ENCODE measurements at places on chromosomes 3 and 15.

DNA sequence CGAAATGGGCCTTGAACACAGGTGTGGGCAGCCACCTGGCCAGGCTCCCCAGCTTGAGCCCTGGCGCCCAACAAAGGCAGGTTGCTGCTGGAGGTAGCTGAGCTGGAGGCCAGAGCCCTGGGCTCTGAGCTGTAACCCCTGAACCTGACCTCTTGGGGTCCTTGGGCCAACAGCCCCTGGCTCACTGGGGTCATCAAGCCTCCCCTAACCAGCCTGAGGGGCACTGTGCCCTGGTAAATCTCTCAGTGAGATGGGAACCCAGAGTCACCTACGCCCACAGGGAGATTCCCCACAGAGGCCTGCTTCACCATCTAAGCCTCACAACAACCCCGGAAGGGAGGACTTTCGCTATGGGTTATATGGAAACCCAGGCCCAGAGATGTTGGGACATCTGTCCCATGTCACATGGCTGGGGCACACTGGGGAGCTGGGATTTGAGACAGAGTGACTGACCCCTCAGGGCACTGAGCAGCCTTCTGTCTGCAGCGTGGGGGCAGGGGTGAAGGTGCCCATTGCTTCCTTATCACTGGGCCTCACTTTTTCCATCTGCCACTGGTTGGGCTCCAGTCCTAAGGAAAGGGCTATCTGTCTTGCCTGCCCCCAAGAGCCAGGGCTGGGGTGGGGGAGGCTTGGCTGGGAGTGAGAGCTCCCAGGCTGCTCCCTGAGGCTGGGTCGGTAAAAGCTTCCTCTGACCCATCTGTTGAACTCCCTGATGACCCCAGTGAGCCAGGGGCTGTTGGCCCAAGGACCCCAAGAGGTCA is 59.1 kb downstream of the IQSEC1 start:
- no peak for DNase-seq

DNA sequence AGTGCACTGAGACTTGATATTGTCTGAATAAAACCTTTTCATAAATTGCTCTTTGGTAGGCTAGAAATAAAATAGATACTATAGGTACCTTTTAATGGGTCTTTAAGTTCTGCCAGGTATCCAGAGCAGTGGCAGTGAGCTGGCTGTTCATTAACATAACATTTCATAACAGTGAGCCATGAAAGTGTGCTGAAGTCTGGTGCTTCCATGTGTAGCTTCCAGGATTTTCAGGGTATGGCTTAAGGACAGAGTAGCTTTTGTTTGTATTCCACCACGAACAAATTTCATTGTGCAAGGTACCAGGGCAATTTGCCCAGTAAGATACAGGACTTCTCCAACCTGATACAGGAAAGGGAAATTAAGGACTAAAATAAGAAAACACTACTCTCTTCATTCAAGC is 124.7 kb upstream of the NANOGP8 start:
- no peak for DNase-seq

- no peak for DNase-seq
Observed at GRCh38 chr3:41000471-41000870, 198.8 kb upstream of the CTNNB1 start.

DNA sequence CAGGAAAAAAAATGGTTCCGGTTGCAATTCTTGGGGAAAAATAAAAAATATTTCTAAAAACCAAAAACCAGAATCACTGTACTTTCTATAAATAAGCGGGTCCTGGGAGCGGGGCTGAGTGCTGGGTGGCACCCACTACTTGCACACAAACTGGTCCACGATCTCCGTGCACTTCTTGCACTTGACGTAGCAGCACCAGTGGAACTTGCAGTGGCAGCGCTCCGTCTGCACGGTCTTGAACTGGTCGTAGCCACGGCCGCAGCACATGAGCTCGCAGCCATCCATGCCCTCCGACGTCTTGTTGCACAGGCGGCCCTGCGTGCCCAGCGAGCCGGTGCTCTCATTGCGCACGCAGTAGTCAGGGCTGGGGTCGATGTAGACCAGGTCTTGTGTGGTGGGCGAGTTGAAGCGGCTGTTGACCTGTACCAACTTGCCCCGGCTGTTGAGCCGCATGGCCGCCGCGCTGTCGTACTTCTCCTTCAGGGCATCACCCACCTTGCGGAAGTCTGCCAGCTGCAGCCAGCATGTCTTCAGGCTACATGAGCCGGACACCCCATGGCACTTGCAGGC is 17.1 kb downstream of the WNT5A start:
- no peak for DNase-seq

- DNase-seq: no peak
Observed at GRCh38 chr3:55725681-55726500, 238.8 kb upstream of the WNT5A start.

DNA sequence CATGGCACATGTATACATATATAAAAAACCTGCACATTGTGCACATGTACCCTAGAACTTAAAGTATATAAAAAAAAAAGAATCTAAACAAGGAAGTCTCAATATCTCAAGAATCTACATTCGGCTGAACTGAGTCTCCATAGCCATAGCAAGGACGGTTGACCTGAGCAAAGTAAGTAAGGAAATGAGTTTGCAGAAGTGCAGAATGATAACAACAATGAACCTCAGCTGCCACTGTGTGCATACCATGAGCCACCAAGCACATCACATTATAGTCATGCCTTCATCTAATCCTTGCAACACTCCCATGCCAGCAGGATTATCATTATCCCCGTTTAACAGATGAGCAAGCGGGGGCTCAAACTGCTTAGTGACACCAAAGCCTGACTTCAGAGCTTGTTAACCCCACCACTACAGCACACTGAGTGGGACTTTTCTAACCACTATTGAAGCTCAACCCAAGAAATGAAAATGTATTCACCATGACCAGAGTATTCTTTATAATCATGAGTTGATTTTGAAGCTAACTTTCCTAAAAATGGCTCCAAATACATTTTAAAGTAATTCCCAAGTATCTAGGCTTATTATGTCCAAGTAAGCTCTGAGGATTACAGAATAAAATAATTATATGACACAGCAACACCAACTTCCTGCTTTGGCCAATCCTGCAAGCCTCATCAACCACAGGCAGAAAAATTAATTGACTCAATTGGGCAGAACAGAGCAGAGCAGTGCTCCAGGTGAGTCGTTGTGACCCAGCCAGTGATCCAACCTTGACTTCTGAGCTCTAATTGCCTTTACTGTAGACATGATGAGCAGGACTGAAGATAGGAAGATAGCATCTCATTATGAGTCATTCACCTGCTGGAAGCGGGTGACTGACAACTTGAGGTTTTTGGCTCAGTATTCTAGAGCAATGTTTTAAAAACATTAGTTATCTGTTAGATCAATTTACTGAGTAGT is 47.3 kb upstream of the IL12A start:
- no peak for DNase-seq

DNA sequence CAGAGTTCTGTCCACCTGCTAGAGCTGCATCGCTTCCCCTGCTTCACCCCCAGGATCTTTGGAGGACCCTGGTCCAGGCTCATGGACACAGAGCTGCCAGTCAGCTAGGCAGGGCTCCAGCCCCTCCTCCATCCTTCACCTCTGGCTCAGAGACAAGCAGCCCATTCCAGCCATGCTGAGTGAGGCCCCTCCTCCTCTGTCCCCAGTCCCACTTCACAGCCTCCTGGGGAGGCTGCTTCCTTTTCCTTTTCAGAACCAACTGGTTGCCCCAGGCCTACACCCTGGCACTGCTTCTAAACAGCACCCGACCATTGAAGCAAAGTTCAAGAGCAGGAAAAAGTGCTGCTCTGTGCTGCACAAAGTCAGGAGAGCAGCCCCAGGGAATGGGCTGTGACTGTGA is 22.2 kb downstream of the IQSEC1 start:
- DNase-seq: no peak

DNA sequence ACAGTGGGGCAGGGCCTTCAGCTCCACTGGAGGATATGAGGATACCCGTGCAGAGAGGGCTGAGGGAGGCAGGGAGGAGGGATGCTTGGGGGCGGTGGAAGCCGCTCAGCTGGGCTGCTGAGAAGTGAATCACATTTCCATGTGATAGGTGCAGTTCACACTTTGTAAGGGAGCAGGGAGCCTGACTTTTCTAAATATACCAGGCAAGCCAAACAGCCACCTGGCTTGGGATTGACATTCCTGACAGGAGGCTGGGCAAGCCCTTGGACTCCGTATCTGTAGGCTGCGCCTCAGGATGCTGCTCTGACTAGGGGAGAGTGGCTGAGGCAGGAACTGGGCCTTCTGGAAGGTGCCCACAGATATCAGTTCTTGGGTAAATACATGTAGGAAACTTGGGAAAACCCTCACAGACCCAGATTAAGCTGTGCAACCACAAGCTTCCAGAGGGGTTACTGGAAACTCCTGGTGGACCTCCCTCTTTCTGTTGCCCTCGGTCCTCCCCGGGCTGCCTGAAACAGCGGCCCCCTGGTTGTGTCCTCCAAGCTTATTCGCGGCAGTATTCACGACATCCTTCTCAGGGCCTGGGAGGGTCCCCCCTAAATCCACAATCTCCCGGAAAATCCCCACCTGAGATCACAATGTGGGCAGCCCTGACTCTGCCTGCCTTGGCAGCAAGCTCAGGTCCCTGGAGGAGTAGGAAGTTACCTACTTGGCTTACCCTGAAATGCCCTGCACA is 33.0 kb upstream of the ADCY5 start:
- no peak for DNase-seq

DNA sequence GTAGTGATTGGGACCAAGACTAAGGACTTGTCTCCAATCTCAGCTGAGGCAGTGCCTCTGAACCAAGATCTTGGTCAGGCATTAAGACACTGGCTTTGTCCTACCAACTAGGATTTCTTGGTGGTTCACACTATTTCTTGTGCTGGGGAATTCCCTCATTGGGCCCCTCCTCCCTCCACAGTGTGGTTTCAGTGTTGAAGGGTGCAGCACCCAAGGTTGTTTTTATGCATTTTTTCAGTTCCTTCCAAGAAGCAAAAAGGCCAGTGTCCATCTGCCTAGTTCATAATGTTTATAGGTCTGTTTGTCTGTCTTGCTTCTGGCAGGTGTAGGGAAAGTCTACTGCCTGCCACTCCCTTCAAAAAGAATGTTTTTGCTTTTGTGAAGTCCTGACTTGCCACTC is 10.6 kb upstream of the ITPKA start:
- peak; percentile 31 for DNase-seq

DNA sequence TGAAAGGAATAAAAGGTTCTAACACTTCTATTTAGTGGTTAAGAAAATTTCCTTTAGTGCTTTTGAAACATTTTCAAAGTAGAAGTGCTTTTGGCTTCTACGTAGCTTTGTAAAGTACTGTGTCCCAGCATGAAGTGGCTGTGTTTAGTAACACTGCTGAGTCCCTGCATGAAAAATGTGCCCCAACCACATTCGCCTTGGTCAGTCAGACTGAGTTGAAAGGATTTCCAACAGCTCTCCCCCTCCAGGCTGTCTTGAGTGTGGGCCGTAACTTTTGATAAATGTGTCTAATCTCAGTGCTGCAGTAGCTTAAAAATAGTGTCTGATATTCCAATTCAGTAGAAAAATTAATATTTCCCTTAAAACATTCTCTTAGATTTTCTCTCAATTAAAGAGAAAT is 115.0 kb downstream of the NR1D2 start:
- DNase-seq: no peak

DNA sequence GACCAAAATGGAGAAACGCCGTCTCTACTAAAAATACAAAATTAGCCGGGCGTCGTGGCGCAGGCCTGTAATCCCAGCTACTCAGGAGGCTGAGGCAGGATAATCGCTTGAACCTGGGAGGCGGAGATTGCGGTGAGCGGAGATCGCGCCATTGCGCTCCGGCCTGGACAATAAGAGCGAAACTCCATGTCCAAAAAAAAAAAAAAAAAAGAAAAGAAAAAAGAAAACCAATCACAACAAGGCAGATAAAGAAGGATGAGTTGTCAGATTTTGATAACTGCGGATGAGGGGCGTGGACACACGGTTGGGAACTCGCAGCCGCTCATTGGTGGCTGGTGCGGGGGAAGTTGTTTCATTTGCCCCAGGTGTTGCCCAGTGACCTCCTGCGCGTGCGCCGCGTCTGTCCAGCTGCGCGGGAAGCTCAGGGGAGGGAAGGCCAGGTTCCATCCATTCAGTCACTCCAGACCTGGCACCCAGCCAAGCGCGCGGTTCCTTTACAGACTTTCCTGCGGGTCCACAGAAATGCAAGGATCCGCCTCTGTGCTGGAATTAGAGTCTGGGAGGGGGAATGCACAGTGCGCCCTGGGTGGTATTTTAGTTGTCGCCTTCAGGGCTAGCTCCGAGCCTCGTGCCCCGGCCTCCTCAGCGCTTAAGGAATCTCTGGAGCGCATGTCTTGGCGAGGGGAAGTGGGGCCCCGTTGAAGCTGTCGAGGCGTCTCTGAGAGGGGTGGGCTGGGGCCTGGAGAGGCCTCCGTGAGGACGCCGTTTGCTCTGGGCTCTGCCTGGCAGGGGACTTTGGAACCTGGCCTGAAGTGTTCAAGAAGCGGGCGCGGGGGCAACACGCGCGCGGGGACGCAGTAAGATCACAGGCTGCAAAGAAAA is 708 bp upstream of the GCHFR start:
- DNase-seq: peak; percentile 27

GRCh38 chr3:146546366-146546965 is 2.1 kb upstream of the PLSCR1 start:
- DNase-seq: no peak

GRCh38 chr3:43086460-43087165 is 19.3 kb downstream of the POMGNT2 start:
- no peak for DNase-seq

- DNase-seq: no peak
Observed at GRCh38 chr15:66819084-66819483, 117.0 kb downstream of the SMAD6 start.

DNA sequence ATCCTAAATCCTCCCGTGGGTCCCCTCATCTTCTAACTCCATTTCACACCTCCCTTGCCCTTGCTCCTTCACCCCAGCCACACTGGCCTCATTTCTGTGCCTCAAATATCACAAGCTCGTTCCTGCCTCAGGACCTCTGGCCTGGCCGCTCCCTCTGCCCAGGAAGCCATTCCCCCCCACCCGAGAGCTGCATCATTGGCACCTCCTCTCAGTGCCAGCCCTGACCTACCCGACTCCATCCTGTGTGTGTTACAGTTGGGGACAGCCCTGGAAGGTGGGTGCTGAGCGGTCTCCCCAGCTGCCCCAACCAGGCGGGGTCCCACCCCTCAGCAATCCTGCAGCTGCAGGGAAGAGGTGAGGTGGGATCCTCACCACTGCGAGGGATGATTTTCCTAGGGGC is 14.5 kb downstream of the PLXND1 start:
- DNase-seq: no peak
